ENCODE measurements at places on chromosomes 16 and 17.

GRCh38 chr16:19520861-19521331 lies 1.0 kb downstream of the GDE1 start:
- DNase-seq = peak; percentile 57

- no peak for DNase-seq
These were observed 29.3 kb upstream of the KDM8 start for GRCh38 chr16:27174007-27174406.

DNA sequence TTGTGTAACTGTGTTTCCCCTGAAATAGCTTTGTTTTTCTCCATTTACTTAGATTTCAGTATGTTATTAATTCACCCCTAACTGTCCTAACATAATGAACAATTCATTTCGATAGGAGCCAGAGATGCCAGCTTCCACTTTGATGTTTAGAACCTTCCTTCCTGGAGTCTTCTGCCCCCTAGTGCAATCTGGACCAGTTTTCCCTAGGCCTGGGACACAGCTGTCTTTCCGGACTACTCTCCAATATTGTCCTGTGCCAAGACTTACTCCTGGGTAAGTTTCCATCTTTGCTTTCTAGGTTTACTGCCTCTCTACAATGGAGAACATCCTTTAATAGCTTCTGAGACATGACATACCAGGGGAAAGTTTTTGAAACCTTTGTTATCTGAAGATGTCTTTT lies 12.8 kb downstream of the RECQL5 start:
- DNase-seq = no peak

GRCh38 chr16:30088237-30088831 lies 3.4 kb downstream of the TBX6 start:
- no peak for DNase-seq

DNA sequence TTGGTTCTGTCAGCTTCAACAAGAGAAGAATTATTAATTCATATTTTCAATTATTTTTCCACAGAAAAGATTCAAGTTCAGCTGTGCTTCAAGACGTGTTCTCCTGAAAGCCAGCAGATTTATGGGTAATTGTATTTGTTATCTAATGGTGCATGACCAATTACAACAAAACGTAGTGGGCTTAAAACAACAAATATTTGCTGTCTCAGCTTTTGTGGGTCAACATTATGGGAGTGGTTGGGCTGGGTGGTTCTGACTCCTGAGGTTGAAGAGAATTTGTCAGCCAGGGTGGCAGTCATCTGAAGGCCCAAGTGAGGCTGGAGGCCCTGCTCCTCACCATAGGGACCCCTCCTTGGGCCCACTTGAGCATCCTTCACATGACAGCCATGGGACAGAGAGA lies 24.1 kb upstream of the KREMEN2 start:
- DNase-seq = no peak

DNA sequence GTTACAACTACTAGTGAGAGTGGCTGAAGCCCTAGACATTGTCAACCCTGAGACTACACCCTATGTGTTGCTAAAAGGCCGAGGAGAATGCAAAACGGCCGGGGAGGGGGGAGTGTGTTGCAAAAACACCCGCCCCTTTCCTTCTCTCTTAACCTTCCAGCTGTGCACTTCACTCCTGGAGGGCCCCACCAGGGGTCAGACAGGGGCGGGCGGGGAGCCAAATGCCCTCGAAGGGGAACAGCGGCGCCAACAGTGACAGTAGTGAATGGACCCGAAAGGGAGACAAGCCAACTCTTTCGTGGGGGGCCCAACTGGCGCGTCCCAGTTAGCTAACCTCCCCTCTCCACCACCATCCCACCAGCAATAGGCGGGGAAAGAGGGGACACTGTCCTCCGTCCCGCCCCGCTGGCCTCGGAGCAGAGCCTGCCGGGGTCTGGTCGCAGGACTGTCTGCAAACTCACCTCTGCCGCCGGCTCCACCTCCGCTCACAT lies 352 bp downstream of the MARF1 start:
- peak; percentile 44 for DNase-seq

- no peak for DNase-seq
These were observed 32.4 kb upstream of the POLR3E start for GRCh38 chr16:22264786-22265185.

GRCh38 chr17:42759982-42760651 lies 910 bp upstream of the RAMP2 start:
- no peak for DNase-seq

- peak; percentile 97 for DNase-seq
These were observed 29.0 kb downstream of the MARCHF10 start for GRCh38 chr17:62778990-62779681.

DNA sequence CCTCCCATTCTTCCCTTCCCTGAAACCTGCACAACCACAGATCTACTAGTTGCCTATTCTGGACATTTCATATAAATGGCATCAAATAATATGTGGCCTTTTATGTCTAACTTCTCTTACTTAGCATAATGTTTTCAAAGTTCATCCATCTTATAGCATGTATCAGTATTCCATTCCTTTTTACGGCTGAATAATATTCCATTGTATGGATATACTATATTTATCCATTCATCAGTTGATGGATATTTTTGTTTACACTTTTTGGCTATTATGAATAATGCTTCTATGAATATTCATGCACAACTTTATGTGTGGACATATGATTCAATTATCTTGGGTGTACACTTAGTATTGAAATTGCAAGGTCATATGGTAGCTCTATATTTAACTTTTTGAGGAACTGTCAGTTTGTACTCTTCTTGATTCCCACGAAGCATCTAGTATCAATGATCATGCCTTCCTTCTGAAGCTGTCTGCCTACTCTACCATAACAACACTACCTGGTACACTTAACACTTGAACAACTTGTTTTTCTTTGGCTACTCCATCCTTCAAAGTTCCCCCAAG lies 12.7 kb upstream of the CHD3 start:
- DNase-seq = no peak

DNA sequence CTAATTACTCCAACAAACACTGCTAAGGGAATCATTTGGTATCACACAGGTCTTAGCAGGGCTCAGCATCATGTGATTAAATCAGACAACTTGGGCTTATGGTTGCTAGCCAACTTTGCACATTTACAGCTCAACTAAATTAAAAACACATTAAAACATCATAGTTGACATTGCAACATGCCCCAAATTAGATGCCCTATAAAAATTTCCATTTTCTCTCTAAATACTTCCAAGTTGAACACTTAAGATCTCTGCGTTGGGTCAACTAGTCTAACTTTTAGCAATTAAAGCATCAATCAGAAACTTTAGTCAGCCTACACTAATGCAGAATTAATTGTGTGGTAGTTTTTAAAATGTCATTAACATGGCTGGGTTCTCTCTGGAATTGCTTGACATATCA lies 12.1 kb downstream of the DNAJC7 start:
- no peak for DNase-seq

DNA sequence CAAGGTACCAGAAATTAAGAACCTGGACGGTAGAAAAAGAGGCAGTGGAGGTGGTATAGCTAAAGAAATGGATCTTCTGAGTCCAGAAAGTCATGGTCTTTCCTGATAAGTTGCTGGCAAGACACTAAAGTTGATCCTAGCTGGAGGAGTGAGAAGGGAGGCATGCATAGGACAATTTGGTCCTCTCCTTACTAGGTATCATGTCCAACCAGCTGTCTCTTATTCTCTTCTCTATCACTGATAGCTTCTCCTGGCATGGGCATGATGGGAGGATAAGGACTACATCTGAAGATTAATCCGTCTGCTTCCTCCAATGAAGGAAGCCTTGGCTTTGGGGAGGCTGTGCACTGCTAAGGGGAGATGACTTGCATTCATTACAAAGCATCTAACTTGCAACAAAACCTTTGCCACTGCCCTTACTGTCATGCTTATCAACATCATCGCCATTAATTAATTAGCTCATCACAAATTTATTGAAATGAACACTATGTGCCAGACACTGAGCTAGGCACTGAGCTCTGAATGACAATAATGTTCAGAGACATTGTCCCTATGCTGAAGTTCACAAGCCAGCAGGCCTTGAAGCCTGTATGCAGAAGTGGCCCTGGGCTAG lies 3.1 kb upstream of the FAM117A start:
- DNase-seq = no peak

- DNase-seq = no peak
These were observed 19.8 kb upstream of the CBFB start for GRCh38 chr16:67009158-67009557.

GRCh38 chr16:14405611-14406537 lies 224.2 kb downstream of the PARN start:
- DNase-seq = no peak

DNA sequence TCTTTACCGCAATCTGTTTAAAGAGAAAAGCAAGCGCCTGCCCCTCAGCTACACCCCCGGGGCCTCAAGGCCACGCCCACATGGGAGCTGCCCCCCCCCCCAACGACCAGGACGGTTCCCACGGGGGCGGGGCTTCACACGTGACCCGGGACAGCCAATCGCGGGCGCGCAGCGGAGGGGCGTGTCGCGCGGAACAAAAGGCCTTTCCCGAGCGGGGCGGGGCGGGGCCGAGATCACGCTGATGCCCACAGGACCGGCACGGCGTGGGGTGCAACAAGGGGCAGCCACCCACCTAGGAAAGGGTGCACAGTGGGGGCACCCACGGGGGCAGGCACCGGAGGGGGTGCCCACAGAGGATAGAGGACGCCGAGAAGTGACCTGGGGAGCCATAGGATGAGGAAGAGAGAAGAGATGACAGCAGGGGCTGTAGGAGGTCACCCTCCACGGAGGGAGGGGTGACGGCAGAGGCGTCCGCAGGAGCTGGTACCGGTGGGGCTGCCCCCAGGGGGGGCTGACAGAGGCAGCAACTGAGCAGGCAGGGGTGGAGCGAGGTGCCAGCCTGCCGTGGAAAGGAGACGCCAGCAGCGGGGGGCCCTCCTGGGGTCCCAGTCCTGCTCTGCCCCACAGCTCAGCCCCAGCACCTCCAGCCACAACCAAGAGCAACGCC lies 6.2 kb downstream of the UNKL start:
- DNase-seq = peak; percentile 84

GRCh38 chr17:77228241-77228752 lies 87.5 kb downstream of the SEC14L1 start:
- DNase-seq = no peak

- no peak for DNase-seq
These were observed 113.3 kb downstream of the IRF8 start for GRCh38 chr16:86012221-86012620.

GRCh38 chr17:81323083-81323369 lies 27.9 kb upstream of the SLC38A10 start:
- no peak for DNase-seq

DNA sequence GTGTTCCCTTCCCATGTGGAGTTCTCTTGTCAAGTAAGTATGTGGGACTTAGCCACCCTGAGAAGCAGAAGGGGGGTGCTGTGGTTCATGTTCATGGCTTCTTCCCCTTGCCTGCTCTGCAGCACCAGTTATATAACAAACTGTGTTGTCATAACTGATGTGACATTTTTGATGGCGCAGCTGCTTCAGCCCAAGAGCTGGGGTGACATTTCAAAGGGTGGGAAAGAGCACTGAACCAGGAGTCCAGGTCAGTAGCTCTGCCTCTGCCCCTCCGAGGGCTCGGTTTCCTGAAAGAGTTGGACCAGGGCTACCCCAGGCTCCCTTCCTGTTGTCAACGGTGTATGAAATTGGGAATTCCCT lies 7.4 kb downstream of the GNAO1 start:
- DNase-seq = no peak

- no peak for DNase-seq
These were observed 203.6 kb downstream of the HS3ST4 start for GRCh38 chr16:25895380-25895779.

DNA sequence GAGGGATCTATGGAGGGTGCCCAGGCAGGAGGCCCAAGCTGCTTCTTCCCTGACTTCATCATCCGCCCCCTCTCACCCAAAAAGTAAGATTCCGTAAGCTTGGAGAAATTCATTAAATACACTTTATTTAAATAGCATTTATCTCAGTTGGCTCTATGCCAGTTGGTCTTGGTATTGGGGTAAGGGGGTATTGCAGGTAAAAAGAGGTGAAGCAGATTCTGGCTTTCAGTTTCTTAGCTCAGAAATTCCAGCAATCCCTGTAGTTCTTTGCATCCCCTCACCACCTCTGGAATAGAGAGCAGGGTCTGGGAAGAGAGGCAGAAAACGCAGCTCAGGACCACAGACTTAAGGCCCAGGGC lies 750 bp upstream of the ALDOC start:
- DNase-seq = no peak

DNA sequence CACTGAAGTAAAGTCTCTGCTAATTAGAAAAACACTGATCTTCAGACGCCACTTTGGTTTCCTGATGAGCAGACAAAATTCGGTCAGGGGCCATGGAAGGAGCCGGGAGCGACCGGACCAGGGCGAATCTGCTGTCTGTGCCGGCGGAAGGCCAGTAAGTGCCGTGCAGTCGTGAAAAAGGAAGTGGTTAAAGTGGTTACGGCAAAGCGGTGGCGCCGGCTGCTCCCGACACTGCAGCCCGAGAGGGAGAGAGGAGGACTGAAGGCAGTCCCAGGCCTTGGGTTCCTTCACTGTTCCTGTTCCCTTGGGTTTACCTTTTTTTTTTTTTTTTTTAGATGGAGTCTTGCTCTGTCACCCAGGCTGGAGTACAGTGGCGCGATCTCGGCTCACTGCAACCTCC lies 17.3 kb upstream of the HEXD start:
- DNase-seq = no peak

DNA sequence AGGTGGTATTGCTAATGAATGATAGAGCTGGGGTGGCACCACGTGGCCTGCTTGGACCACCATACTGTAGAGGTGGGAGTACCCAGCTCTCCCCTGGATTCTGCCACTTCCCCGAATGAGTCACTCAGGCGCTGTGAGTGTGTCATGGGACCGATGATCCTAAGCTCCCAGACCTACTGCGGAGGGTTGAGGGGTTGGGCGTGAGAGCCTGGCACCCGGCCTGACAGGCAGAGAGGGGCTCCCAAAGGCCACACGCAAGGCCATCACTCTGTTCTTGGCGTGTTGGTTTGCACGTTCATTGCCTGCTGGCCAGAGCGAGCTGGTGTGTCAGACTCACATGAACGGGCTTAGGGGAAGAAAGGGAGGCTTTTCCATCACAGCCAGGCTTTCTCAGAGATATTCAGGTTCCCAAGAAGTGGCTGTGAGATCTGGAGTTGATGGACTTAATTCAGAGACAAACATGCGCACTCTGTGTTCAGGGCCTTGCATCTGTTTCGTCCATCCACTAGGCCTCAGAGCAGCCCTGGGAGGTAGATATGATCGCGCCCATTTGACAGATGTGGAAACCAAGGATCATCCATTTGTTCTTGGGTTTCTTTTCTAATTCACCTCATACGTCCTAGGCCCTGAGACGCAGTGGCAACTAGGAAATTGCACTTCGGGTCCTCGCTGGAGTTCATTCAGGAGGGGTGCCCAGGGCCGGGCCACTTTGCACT lies 41.4 kb downstream of the CMIP start:
- no peak for DNase-seq

GRCh38 chr17:56912105-56912999 lies 1.5 kb downstream of the TRIM25 start:
- no peak for DNase-seq

GRCh38 chr17:4444782-4445473 lies 11.2 kb downstream of the SPNS3 start:
- no peak for DNase-seq

- DNase-seq = no peak
These were observed 208.2 kb upstream of the MYOCD start for GRCh38 chr17:12457493-12457892.

GRCh38 chr17:80762076-80762475 lies 217.4 kb downstream of the RPTOR start:
- DNase-seq = no peak

Data from iris pigment epithelial cell (primary cell).